Cerebellar cortex (tissue), 1 donor: ENCODE measurements at places on chromosomes 11 and 22.

DNA sequence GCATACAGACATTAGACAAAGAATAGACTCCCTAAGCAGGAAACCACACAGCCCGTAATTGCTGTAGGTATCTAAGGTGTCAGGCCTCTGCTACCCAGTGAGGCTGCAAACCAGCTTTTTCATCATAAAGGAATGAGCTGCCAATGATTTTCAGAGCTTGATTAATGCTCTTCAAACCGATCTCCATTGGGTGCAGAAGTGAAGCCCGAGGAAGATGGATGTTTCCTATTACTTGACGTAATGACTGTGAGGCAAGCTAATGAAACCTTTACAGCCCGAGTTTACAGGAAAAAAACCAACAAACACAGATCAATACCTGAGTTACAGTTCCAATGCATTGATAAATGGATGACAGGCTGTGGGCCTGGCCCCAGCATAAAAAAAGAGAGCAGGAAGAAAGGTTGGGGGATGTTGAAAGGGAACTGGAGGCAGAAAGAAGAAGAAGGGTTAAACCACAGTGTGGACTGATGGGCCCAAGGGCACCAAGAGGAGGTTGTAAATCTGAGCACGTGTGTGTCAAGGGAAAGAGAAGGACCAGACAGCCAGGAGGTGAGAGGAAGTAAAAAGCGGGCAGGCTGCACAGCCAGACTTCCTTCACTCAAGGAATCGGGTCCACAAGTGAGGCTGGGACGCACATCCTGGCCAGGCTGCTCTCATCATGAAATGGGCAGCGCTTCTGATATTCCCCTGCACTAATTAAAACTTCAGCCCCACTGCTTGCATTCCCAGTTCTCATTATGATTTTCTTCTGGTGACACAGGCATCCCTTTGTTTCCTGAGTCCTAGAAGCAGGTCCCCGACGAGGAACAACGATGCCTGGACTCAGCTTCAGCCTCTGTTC is 70.6 kb upstream of the NTM start:
- no peak for DNase-seq

DNA sequence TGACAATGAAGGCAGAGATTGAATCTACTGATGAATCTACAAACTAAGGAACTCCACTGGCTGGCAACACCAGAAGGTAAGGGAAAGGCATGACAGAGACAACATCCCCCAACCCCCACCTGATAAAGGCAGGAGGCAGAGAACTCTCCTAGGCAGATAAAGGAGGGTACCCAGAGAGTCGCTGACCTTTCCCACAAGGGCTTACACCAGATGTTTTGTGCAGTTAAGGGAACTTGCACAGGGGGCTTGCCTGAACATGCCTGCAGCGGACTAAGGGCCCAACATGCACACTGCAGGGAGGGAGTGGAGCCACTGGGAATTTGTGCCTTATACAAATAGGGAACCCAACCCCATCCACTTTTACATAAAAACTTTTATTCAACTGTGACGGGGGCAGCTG is 1996.9 kb upstream of the RAG2 start:
- no peak for DNase-seq

DNA sequence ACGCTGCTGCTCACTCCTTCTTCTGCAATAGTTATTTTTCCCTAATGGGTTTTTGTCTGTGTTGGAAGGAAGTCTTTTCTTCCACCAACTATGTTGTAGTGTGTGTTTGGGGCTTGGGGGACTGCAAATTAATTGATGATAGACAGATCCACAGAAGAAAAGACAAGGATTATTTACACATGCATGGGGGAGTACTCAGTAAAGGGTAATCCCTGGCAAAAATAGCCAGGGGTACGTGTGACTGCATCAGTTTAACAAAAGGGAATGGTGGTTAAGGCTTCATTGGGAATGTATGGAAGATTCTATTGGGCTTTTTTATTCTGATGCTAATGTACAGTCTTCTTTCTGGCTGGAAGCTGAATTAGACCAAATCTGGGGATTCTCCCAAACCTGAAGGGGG is 20.2 kb upstream of the FEZ1 start:
- peak; percentile 14 for DNase-seq

GRCh38 chr11:697811-698311 is 2.2 kb downstream of the TMEM80 start:
- peak; percentile 63 for DNase-seq

GRCh38 chr11:128804481-128804880 is 62.6 kb downstream of the KCNJ1 start:
- DNase-seq = no peak

DNA sequence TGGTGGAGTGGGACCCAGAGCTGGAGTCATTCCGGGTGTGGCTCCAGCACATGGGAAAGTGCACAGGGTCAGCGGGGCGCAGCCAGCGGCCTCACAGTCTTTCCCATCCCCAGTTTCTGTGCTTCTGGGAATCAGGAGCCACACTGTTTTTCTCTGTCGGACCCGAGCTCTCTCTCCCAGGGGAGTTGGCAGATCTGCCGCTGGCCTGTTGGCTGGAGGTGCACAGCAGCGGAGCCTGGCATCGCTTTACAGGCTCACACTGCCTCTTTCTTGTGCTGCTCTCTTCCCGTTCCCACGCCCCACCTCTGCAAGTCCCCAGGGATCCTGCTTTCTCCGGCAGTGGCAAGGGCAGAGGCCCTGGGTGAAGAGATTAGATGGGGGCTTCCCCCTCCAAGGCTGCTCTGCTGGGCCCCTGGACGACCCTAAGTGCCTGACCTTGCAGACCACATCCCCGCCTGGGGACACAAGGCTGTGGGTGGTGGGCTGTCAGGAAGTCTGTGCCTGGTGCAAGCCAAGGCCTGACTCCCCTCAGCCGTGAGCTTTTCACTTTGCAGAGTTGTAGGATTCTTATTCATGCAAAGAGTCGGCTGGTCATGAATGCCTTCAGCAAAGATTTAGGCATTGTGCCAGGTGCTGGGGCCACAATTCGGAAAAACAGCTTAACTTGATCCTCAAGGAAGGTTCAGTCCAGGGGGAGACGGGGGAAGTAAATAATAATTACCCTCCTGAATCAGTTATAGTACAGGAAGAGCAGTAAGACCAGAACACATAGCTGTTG is 116.3 kb downstream of the TIMP3 start:
- no peak for DNase-seq

DNA sequence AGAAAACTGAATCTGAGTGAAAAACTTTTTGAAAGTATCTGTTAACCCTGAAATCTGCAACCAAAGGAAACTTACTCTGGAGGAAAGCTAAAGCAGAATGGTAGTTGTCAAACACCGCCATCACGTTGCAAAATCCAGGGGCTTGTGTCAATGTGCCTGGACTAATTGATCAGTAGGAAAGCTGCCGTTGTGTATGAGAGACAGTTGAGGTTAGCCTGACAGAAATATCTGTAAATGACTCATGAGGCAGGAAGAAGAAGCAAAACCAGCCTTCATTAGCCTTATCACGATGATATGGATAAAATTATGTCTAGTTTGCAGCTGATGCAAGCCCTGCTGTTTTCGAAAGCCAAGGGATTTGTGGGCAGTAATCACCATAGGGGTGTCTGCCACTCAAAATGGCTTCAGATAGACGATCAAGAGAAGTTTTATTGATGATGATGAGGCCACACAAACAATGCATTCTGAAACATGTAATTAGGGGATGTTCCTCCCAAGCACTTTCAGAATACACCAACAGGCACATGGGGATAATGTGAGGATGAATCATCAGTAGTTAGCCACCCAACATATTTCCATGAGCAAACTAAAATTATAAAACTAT is 8.9 kb downstream of the SCGB1A1 start:
- DNase-seq = peak; percentile 49

DNA sequence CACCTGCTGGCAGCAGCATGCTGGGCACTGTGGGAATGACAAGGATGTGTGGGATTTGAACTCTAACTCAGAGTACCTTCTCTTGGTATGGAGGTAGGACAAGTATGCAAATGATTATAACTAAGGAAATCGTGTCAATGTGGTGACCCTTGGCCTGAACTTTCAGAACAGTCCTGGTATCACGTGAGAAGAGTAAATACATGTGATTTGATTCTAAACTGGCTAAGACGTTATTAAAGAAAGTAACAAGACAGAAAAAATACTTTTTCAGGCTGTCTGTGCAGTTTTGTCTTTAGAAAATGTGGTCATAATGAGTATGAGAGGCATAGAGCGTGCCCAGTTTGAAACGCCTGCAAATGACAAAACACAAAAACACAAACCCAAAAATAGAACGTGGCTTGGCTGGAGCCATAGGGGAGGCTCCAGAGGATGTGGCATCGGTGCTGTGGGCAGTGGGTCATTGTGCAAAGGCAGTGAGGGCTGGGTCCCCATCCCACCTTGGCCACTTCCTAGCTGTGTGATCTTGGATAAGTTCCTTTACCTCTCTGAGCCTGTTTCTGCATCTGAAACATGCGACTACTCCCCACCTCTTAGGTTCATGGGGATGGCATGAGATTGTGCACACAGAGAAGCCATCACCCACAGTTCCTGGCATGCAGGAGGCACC is 18.4 kb upstream of the IL2RB start:
- no peak for DNase-seq

DNA sequence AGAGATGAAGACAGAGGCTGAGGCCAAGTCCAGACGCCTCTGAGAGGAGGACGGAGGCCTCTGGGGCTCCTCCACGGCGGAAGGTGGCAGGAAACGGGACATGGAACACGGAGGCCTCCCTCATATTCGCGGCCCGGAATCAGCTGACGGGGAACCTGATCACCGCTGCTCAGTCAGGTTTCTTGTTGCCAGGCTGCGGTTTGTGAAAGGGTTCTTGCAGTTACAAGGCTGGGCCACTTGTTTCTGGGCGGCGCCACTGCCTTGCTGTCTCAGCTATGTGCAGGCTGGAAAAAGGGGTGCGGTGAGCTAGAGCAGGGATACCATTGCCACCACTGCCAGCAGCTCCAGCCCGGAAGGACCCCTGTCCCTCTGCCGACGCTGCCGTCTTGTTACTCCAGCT is 10.0 kb upstream of the MMP1 start:
- no peak for DNase-seq

DNA sequence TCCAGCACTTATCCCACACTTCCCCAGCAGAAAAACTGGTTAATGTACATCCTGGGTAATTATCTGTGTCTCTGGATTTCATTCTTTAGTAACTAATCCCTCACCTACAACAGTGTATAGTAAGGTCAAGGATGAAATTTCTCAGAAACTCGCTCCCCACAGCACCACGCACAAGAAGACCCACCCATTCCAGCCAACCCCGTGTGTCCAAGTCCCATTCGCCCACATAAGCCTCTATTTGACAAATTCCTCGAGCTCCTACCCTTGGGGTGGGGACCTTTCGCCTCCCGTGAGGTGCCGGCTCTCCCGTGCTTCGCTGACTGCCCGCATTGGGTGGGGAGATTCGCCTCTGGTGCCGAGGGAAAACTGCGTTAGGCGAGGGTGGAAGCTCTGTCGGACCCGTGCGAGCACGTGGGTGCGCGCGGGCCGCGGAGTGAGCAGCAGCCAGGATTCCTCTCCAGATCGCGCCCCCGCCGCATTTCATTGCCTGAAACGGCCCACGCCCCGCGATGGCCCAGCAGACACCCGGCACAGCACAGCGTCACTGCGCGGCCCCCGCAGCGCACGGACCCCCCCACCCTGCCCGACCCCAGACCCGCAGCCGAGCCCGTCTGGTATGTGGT is 866 bp downstream of the EXPH5 start:
- DNase-seq = peak; percentile 38

DNA sequence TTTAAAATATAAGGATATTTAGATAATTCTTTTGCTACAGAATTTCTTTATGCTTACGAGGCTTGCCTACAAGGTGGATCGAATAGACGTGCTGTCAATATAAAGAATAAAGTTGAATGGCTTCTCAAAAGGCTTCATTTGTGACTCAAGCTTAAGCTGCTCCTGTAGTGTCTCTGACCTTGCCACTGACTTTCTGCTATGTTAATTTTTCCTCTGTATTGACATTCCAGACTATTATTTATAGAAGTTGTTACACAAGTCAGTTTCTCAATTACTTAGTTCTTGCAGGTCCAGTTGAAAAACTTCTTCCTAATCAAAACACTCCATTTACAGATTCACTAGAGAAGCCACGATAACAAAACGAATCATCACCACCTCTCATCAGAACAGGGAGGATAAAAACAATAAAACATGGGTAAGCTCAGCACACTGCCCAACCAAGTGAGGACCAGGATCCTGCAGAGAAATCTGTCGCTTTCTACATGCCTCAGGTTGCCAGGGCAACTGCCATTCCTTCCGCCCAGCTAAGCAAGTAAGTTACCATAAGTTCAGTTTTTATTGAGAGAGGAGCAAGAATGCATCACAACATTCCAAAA is 39.0 kb upstream of the CHKA start:
- DNase-seq = no peak

- DNase-seq = no peak
Observed at GRCh38 chr22:24937114-24937513, 9.4 kb downstream of the LHFPL7 start.

GRCh38 chr11:100970283-100971164 is 159.1 kb downstream of the PGR start:
- no peak for DNase-seq

- no peak for DNase-seq
Observed at GRCh38 chr11:81449588-81450156, 1284.0 kb downstream of the FAM181B start.

DNA sequence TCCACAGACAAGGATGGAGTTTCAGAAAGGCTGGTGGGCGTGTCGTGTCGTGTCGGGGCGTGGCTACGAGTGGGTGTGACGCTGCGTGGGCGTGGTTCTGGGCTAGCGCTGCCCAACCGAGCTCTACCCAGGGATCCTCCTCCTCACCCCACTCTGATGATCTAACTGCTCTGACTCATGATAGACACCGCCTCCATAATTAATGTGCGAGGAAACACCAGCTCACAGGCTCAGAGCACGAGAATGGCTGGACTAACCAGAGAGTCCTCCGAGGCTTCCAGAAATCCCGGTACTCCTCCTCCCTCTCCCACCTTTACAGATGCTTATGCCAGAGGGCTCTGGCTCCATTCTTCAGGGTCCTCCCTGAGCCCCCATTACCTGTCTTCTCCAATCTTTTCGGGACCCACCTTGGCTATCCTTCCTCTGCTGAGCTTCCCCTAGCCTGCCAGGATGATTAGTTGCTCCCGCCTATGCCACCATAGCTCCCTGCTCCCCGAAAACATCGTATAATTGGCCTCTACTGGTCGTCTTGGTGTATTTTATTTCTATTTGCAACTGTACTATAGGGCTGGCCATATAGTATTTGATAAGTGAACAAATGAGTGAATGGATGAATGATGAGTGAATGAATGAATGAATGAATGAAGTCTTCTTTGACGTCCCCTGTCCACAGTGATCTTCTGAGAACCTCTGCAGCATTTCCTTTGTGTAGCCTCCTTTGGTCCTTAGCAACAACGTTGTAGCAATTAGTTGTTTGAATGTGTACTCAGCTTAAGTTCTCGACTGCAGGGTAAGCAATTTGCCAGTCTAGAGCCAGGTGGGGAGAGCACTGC is 21.7 kb downstream of the TMPRSS13 start:
- DNase-seq = no peak

GRCh38 chr11:62614275-62614674 is 1.2 kb downstream of the ROM1 start:
- no peak for DNase-seq
